A375 (cell line): ENCODE measurements at places on chromosomes 4 and X. TPM values are rescaled to one million over a fixed set of nuclear protein-coding genes. Genes with fewer than 3 reads are reported as not detected.

Gene CT45A1
- total RNA-seq = 66.5 and 103 TPM in 2 replicates

Gene IL2RG
- total RNA-seq = 0.11 TPM in 1 of 2 replicates, not detected in the other

Gene ARSJ
- 16.6 and 19.7 TPM in 2 replicates for total RNA-seq

Gene PDZD4
- total RNA-seq = 2.8 and 5.4 TPM in 2 replicates

Gene FRG2
- total RNA-seq = not detected in 2 replicates

Gene CSN1S1
- total RNA-seq = not detected in 2 replicates

Gene TCEAL6
- total RNA-seq = not detected in 2 replicates

Gene TNMD
- total RNA-seq = not detected in 2 replicates

Gene POU3F4
- not detected in 2 replicates for total RNA-seq

Gene CT45A5
- 105 and 135 TPM in 2 replicates for total RNA-seq

Gene MSX1
- total RNA-seq = 15.8 and 16.7 TPM in 2 replicates

Gene MAGEA3
- total RNA-seq = 172 and 182 TPM in 2 replicates

Gene FAAH2
- 0.11 TPM in 1 of 2 replicates, not detected in the other for total RNA-seq

Gene PDCL2
- 3.0 and 3.1 TPM in 2 replicates for total RNA-seq
